ENCODE measurements at places on chromosomes 7 and 10.

DNA sequence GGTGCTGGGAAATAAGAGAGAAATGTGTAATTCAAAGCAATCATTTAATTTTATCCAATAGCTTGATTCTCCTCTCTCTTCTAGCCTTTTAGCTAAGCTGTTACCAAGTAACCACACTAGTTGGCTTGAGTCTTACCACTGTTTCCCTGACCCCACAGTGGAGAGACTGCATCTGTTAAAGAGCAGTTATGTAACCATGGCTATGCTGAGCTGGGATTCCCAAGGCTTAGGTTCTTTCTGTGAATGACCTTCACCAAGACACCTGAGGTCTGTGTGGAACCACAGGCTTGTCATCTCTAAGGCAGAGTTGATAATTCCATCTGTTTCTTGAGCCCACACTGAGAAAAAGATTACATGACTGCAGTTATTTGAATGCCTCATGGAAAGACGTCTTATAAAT lies 47.7 kb upstream of the ATRNL1 start:
- DNase-seq, result no peak

DNA sequence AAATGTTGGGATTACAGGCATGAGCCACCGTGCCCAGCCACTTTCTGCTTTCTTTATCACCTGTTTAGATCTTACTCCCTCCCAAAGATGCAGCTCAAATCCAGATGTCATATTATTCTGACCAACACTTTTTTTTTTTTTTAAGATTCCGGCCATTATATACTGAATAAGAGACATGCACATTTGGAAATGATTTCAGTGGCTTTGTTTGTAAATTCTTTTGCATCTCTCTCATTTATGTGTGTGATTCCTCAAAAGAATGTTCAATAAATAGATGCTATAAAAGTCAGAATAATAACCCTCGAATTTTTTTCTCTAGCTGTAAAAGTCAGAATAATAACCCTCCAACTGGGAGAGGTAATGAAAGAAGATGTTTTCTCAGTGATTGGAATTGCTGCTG lies 25.4 kb downstream of the HECW1 start:
- DNase-seq, result no peak

DNA sequence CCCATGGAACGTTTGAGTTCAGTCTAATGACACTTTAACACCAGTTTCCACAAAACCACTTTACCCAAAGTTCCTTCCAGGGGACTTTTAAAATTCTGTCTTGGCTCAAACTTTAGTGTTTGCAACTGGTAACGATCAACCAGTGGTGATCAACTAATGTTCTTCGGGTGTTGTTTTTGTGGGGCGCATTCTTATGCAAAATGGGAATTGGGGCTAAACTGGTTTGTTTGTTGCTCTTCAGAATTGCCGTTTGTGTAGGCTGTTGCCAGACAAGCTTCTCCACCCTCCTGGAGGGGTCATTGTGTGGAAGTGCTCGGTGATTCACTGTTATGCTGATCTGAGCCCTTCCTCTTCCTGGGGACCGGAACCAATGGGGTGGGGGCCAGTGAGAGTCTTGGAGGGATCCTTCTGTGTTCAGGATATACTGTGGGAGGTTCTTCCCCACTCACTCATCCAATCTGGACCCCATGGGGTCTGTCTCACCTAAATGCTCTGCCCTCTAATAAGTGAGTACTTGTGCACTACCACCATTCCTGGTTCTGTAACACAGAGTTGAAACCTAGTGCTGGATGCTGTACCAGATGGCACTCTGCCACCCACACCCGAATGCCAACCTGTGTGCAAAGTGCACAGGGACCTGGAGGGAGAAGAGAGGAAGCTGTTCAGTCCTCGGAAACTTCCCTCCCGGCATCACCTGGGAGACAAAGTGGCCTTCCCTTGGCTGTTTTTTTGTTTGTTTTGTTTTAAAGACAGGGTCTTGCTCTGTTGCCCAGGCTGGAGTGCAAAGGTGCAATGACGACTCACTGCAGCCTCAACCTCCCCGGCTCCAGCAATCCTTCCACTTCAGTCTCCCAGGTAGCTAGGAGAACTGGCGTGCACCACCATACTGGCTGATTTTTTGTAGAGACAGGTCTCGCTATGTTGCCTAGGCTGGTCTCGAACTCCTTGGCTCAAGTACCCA lies 2.1 kb downstream of the NFE2L3 start:
- no peak for DNase-seq

GRCh38 chr7:27130540-27131389 lies at the start of gene HOXA4:
HOXA4 (minus strand) TSS chr7:27130757; CDS start chr7:27130733, 24 bp downstream.
- DNase-seq, result peak; percentile 63

DNA sequence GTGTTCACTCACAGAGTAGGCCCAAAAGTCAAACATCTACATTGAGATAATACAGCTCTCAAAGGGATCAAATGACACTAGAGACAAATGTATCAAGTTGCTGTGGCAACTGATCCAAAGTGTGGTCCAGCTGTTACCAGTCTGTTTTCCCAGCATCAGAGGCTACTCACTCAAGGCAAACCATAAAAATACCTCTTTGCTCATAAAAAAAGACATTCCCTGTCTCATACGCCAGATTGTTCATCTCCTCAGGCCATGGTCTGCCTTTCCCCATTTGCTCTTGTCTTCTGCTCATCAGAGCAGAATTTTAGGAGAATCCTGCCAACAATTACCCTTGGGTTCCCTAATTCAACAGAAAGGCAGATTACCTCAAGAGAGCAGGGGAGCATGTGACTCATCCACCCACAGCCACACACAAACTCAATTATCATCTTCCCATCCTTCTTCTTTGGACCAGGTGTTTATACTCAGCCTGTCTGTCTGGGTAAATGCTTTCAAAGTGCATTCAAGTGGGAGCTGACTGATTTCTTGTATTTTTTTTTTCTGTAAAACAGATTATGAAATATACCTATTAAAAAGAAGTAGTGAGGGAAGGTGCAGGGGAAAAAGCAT lies 226.5 kb upstream of the HPS1 start:
- DNase-seq, result no peak

- no peak for DNase-seq
Measured at GRCh38 chr10:85048644-85049043, 720.3 kb downstream of the CCSER2 start.

GRCh38 chr10:37488792-37489657 lies 363.6 kb downstream of the ANKRD30A start:
- no peak for DNase-seq

DNA sequence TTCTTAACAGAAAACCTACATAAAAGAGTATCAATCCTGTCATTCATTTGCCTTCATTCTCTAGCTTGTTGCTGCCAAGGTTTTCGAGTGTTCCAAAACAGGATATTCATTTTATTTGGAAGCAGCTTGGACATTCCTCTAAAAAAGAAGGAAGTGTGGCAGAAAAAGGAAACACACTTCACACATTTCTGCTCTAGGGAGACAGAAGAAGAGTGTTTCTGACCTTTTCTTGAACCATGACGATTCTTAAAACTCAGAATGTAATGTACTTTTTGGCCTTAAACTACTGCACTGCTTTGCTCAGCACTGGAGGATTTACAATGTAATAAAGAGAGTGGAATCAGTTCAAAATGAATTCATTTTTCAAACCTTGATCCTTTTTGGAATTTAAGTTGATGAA lies 81.3 kb downstream of the SEMA3A start:
- DNase-seq, result no peak

DNA sequence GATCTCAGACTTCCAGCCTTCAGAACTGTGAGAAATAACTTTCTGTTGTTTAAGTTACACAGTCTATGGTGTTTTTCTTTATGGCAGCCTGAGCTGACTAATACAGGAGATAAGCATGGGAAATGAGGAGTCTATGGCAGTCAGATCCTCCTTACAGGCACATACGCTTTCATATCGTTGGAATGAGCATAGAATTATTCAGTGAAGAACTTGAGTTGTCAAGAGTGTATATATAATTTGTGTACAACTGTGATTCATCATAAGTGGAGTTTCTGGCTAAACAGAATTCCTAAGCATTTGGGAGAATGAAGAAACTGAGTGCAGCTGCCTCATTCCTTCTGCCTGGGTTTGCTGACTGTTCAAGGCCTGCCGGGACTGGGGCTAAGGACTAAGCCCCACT lies 516.7 kb downstream of the ADRA2A start:
- DNase-seq, result no peak

- no peak for DNase-seq
Measured at GRCh38 chr7:16989811-16990413, 108.1 kb upstream of the AGR3 start.

GRCh38 chr7:150446288-150446938 lies 4.0 kb upstream of the GIMAP8 start:
- no peak for DNase-seq

DNA sequence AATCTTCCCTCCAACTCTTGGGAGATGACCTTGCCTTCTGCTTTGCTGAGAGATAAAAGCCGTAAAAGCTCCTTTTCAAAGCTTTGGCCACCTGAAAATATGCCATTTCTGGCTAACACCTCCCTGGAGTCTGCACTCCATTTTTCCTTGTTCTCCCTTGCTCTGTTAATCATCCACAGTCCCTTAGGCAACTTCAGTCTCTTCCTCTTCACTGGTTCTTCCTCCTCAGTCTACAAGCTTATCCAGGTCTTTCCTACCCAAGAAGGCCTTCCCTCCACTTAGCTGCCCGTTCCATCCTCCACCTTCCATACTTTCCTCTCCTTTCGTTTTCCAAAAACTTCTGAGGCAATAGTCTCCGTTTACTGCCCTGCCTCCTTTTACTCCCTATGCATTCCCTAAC lies 30.5 kb downstream of the PAX2 start:
- no peak for DNase-seq

GRCh38 chr10:61140765-61141392 lies 196.9 kb upstream of the RHOBTB1 start:
- DNase-seq, result no peak

DNA sequence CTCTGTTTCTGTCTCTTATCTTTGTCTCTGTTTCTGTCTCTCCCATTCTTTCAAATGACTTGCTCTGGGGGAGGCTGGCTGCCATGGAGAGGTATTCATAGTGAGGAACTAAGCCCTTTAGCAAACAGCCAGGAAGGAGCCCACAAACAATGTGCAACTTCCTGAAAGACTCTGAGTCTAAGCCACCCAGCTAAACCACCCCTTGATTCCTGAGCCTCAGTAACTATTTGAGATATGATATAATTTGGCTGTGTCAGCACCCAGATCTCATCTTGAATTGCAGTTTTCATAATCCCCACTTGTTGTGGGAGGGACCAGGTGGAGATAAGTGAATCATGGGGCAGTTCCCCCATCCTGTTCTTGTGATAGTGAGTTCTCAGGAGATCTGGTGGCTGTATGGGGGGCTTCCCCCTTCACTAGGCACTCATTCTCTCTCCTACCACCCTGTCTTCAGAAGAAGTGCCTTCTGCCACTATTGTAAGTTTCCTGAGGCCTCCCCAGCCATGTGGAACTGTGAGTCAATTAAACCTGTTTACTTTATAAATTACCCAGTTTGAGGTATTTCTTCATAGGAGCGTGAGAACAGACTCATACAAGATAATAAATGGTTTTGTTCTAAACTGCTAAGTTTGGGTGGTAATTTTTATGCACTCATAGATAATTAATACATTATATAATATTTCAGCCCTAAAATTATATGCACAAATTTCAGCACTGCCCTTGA lies 121.2 kb upstream of the FOXP2 start:
- no peak for DNase-seq

- DNase-seq, result no peak
Measured at GRCh38 chr7:137992550-137993394, 9.1 kb downstream of the CREB3L2 start.

DNA sequence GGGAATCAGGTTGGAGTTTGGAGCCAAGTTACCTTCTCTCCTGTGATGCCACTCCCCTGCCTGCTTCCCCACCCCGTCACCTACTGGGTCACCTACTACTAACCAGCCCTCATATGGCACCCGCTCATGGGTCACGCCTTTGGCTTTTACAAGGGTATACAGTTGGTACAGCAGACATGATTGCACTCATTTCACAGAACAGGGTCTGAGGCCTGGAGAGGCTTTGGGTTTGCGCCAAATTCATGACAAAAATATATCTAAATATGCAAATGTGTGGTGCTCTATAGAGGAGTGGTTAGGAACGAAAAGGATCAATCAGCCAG lies 10.7 kb downstream of the CRYGN start:
- no peak for DNase-seq

DNA sequence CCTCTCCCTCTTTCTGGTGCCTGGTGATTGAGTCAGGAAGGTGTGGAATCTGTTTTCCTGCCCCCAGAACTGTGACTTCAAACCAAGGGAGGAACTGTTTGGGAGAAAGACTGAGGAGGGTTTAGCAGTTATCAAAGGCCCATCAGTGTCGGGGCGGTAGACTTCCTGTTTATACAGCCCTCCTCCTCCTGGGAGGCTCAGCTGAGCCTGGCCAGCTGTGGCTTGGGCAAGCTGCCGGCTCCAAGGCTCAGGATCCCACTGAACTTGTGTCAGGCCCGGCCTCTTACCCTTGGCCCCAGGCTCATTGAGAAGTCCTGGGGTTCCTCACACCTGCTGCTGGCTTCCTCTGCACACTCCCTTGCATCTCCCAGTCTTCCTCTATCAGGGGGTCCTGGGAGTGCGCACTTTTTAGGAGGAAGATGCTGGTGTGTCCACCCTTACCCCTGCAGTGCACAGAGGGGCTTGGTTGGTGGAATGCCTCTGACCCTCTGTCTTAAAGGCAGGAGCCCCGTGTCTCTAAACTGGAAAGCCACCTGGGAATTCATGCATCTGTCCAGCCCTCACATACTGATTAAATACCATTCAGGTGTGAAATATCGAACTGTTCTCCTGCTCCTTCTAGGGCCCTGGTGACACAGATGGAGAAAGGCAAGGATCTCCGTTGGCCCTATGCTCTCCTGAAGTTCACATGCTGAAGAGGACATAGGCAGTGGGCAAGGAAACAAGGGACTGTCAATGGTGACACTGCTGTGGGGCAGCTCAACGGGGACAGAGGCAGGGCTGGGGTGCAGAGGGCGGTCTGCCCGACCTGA lies 32.4 kb downstream of the CXCL12 start:
- DNase-seq, result no peak

DNA sequence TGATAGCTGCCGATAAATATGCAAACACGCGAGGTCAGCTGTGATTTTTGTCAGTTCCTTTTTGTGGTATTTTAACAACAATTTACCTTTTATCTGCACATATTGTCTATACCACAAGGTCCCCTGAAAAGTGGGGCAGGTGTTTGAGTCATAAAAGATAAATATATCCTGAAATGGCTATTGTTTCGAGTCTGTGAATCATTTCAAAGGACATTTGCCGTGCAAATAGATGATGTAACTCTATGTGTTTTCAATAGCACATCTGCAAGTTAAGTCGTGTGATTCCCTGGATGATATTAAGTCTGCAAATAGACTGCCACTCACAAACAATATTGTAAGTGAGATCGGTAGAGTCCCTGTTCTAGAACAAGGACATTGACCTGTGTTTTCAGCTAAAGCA lies 193.0 kb upstream of the PITRM1 start:
- no peak for DNase-seq

- no peak for DNase-seq
Measured at GRCh38 chr10:18142151-18142550, 1.9 kb downstream of the CACNB2 start.

DNA sequence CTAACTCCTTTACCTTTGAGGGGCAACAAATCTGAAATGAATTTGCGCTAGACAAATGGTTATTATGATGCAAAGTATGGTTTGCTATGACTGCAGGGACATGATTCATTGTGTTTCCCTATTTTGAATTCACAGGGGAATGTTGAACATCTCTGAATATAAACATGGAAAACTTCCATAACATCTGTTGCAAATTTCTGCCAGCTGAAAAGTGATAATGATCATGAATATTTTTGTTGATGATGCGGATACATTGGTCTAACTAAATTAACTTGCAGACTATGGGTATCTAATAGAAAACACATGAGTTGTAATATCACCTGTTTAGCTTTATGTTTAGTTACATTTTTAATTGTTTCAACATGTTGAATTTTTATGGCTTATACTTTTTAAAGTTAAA lies 1325.5 kb downstream of the REEP3 start:
- DNase-seq, result no peak
